ENCODE measurements at places on chromosomes 12 and 14.
A peak's percentile ranks its signal among the peaks of the same experiment; 100 is the strongest.

DNA sequence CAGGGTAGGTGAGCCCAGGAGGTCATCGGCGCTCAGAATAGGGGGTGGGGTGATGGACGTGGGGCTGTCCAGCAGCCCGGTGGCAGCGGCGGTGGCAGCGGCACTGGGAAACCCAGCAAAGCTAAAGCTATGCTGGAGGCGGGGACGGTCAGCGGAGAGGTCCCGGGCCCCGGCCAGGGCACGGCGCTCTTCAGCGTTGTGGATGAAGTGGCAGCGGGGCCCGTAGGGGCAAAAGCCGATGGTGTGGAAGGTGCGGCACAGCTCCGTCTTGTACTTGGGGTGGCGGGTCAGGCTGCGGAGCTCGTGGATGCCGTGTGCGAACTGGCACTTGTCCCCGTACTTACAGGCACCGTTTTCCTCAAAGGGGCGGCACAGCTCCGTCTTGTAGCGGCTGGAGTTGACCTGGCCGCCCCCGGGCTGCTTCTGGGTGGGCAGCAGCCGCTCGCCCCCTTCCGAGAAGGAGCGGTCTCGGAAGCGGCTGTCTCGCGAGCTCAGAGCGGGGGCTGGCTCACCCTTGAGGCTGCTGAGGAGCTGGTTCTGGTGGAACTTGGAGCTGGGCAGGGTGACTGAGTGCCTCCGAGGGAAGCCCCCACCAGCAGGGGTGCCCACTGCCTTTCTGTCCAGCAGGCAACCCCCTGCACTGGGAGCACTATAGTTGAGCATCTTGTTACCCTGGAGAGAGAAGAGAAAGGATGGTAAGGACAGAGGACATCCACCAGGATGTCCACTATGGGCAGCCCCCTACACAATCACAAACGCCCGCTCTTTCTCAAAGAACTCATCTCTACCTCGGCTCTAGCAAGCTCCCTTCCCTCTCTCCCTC is 2.8 kb downstream of the ZFP36L1 start:
- DNase-seq, result no peak

DNA sequence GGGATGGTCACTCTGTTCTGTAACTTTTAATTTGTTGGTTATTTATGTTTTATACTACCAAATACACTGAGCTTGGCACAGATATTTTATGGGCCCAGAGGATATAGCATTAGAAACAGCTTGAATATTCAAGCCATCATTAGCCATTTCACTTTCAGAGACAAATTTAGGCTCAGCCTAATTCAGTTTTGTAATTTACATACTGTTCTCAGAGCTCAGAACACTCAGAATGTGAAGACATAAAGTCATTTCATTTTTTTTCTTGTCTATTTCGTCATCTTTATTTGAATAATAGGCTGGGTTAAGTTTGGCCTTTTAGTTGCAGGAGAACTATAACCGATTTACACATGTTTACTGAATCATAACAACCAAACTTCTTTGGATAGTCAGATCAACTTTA is 361.7 kb downstream of the SNAPC1 start:
- no peak for DNase-seq

DNA sequence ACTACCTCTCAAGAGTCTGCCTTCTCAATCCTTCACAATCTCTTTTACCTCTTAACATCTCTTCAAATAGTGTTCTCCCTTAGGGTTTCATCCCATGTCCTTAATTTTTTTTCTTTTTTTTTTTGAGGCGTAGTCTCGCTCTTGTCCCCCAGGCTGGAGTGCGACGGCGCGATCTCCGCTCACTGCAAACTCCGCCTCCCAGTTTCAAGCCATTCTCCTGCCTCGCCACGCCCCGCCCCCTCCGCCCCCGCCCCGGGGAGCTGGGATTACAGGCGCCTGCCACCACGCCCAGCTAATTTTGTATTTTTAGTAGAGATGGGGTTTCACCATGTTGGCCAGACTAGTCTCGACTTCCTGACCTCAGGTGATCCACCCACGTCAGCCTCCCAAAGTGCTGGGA is 7.0 kb upstream of the BCAT1 start:
- DNase-seq, result no peak

DNA sequence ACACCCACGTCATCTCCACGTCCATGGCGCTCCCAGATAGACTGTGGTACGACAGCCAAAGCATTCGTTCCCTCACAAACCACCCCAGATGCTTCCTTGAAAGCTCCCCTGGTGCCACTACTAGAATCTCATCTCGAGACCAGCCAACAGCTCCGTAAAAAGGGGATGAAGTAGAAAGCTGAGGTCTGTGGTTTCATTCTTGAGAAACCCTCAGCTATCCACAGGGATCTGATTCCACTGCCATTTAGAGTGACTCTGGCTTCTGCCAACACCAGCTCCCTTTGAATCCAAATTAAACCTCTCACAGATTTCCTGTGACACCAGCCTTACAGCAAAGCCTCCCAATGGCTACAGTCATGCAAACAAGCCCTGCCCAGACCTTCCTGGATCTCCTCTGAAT is 18.5 kb upstream of the FOXN3 start:
- DNase-seq, result no peak

DNA sequence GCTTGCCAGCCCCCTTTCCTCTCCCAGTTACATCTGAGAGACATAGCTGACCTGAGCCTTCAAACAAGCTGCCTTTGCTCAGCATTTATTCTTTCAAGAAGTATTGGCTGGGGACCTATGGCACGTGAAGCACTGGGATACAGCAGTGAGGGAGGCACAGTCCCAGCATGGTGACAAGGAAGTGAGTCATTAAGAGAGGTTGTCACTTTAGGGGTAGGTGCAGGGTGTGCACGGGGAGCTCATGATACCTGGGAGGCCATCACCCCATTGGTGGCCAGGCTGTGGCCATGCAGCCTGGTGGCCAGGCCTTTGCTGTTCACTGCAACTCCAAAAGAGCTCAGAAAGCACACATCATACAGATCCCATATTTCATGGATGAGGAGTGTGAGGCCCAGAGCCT is 5.7 kb upstream of the KRT75 start:
- DNase-seq, result no peak

GRCh38 chr12:49980501-49981349 is 8.0 kb downstream of the AQP6 start:
- DNase-seq, result no peak

DNA sequence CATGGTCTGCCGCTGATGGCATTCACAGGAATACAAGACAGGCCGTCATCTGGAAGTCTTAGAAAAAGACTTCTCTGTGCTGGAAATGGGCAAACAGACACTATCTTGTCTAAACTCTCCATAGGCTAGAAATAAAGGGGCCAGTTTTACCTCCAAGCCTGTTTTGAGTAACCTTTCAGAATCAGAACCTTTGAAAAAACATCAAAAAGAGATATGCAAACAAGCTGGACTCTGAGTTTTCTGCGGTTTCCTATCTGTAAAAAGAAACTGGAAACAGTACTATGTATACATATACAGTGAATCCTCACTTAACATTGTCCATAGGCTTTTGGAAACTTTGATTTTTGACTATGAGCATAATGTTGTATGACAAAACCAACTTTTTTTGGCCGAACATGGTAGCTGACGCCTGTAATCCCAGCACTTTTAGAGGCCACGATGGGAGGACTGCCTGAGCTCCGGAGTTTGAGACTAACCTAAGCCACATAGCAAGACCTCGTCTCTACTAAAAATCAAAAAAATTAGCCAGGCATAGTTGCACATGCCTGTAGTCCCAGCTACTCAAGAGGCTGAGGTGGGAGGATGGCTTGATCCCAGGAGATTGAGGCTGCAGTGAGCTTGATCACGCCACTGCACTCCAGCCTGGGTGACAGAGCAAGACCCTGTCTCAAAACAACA is 92.9 kb upstream of the MAX start:
- no peak for DNase-seq

GRCh38 chr12:98409548-98409947 is 105.8 kb upstream of the TMPO start:
- DNase-seq, result no peak

GRCh38 chr12:81170072-81170471 is 92.2 kb downstream of the ACSS3 start:
- DNase-seq, result no peak

GRCh38 chr12:1564067-1564466 is 30.3 kb downstream of the FBXL14 start:
- DNase-seq, result no peak

- DNase-seq, result no peak
Observed at GRCh38 chr12:120075034-120075616, 41.4 kb downstream of the RAB35 start.

- DNase-seq, result no peak
Observed at GRCh38 chr12:47808574-47809365, 10.9 kb downstream of the HDAC7 start.

DNA sequence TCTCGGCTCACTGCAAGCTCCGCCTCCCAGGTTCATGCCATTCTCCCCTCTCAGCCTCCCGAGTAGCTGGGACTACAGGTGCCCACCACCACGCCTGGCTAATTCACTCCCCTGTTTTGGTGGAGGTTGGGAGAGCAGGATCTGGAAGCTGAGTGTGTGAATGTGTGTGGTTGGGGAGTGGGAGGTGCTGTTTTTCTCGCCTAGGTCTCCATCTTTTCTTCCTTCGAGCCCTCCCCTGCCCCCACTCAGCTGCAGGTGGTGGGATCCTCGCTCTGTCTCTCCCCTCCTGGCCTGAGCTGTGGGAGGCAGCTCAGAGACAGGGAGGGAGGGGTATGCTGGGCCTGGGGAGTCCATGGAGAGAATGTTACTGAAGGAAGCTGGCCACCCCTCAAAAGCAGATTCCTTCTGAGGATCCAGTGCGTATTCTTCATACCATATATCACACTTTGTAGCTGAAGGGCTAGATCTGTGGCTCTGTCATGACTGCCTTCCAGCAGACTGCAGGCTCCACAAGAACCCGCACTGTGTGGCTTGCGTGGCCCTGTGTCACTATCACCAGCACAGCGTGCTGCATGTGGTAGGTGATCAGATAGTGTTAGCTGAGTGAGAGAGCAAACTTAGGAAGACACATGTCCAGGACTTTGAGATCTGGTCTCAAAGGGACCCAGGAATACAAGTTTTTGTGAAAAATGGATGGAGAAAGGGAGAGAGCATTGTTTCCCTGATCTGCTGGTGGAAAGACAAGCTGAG is 2.8 kb downstream of the KRT83 start:
- no peak for DNase-seq

GRCh38 chr12:12720672-12721161 is 3.5 kb downstream of the CDKN1B start:
- no peak for DNase-seq

DNA sequence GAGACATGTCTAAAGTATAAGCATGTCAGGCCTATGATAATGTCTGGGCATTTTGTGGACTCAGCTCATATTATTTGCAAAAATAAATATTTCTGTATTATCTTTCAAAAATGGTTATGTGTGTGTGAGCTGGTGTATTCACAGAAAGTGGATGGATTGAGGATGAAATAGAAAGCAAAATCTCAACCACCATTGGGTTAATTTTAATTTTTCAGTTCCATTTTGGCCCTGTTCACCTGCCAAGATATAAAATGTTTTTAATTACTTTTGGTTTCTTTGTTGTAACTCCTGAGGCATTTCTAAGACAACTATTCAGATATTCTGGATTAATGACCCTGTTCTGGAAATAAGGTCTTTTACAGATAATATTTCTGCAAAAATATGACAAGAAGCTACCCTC is 232.7 kb upstream of the PPFIA2 start:
- DNase-seq, result no peak

GRCh38 chr14:56271970-56272369 is 153.8 kb downstream of the PELI2 start:
- DNase-seq, result no peak

DNA sequence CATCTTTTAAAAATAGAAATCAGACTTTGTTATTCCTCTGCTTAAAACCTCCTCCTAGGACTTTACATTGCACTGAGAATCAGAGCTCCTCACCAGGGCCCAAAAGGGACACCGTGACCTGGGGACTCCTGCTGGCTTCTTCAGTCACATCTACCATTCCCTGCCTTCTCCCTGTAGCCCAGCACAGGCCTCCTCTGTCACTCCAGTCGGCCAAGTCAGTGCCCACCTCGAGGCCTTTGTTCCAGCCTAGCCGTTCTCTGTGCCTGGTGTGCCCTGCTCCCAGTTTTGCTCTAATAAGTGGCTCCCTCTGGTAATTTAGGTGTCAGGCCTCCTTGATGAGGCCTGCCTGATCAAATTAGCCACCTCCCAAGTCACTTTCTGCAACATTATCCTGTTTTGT is 27.4 kb downstream of the CRADD start:
- no peak for DNase-seq

- DNase-seq, result no peak
Observed at GRCh38 chr14:31208546-31209424, 1.2 kb upstream of the HECTD1 start.

DNA sequence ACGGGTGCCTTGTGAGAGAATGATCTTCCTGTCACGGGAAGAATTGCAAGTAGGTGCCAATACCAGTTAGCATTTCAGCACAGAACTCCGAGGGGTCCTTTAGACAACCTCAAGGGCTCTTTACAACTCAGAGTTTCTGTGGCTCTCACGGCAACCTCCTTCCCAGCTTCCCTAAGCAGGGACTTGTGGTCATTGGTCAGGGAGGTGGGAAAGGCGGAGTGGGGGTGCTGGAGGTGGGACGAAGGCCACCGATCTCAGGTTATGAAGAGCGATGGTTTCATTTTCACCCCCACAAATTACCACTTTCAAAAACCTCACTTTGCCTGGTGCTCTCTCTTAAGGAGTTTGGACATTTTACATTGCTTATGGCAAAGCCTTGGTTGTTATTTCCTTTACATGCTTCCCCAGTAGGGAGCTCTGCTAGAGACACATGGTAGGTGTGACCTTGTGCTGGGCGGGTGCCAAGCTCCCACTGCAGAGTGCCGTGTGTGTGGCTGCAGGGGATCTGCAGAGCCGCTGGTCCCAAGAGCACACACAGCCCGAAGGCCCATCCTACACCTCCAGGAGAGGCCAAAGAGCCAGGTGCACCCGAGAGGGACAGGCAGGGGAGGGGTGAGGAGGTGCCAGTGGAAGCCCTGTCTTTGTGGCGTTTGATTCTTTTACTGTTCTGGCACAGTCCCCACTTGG is 21.4 kb downstream of the BCL2L14 start:
- DNase-seq, result no peak

GRCh38 chr14:50839691-50840090 is 8.7 kb upstream of the NIN start:
- peak; percentile 60 for DNase-seq

DNA sequence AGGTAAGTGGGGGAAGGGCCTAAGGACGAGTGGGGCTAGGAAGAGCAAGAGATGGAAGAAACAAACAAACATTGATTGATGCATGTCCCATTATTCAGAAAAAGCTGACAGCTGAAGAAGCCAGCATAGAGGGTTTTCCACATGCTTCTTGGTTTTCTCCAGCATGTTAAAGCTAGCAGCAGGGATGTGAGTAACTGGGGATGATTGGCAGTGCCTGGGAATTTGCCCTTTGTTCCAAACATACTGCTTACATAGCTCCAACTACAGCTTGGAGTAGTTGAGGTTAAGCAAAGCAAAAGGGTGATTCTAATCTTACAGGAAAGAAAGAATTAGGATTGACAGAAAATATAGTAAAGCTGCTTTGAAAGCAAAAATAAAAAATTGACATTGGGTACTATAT is 68.0 kb upstream of the IFNG-AS1 start:
- DNase-seq, result no peak

GRCh38 chr14:45135156-45135555 is 574 bp upstream of the FANCM start:
- DNase-seq, result peak; percentile 34

GRCh38 chr12:46354111-46354801 is 18.3 kb downstream of the SLC38A2 start:
- no peak for DNase-seq

GRCh38 chr14:79972230-79972629 is 239.1 kb downstream of the DIO2 start:
- peak; percentile 25 for DNase-seq

- no peak for DNase-seq
Observed at GRCh38 chr12:42213023-42213422, 25.0 kb downstream of the YAF2 start.

Measured in G401 (cell line).